ENCODE measurements at places on chromosomes 6 and 20.
A peak's percentile ranks its signal among the peaks of the same experiment; 100 is the strongest.

DNA sequence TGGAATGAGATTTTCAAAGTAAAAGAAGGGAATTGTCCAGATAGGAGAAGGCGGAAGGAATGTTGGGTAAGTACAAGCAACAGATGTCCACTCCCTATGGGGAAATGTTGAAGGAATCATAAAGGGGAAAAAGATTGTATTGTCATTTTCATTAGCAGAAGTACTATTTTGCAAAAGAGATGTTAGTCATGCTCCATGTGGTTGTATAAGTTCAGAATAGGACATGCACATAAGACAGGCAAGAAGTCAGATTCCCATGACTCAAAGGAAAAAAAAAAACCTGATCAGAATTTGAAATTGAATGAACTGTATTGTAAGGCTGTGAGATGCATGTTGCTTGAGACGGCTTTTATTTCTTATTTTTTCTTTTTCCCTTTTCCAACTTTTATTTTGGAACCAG is 36.8 kb downstream of the GRM1 start:
- no peak for DNase-seq

- DNase-seq, result peak; percentile 8
These were observed 8.7 kb upstream of the NPBWR2 start for GRCh38 chr20:64116016-64116415.

- DNase-seq, result no peak
These were observed 689.6 kb downstream of the DHX35 start for GRCh38 chr20:39651645-39652325.

- DNase-seq, result no peak
These were observed 72.8 kb downstream of the MDGA1 start for GRCh38 chr6:37624606-37625574.

DNA sequence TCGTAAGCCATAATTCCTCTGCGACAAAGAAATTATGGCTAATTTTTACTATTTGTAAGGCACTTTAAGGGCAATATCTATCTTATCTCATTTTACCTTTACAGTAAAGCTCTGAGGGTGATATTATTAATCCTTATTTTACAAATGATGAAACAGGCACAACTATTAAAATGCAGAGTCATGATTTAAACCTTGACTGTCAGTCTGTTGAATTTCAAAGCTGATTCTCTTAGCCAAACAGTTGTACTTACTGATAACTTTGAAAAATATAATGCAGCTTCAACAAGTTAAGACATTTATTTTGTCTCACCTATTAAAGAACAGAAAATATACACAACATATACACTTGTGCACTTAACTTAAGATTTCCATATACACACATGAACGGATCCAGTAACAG is 88.2 kb downstream of the SMPDL3A start:
- no peak for DNase-seq

GRCh38 chr6:150068720-150069648 is at the start of gene ULBP3:
Gene ULBP3, minus strand, starts transcription at chr6:150069121. Its CDS starts 55 bp downstream, at chr6:150069066.
- DNase-seq, result peak; percentile 57

DNA sequence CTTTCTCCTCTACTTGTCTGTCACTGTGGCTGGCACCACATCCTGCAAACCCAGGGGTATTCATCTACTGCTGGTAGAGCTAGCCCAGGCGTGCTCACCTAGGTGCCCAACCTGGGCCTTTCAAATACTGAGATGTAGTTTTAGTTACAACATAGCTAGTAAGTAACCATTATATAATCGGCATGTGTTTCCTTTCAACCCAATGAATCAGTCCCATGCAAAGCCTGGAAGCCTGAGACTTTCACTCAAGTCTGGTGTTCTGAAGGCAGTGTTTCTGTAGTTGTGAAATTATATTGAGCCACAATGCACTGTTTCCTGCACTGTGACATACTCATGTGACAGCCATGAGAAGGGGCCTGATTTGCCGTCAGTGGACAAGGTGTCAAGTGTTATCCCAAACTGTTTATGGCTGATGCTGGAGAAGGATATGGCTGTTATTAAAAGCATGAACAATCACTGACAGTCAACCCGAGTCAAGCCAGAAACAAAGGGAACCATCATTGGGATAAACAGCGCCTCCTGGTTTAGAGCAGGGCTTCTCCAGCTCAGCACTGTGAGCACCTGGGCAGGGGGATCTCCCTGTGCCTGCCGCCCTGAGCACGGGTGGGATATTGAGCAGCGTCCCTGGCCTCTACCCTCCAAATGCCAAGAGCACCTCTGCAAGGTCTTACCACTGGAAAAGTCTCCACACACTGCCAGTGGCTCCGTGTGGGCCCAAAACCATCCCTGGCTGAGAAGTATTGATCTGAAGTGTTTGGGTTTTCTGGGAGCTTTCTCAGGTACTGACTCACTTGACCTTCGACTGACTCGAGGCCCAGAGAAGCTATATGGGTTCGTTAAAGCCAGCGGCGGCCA is 1.6 kb downstream of the PSMA7 start:
- DNase-seq, result no peak

DNA sequence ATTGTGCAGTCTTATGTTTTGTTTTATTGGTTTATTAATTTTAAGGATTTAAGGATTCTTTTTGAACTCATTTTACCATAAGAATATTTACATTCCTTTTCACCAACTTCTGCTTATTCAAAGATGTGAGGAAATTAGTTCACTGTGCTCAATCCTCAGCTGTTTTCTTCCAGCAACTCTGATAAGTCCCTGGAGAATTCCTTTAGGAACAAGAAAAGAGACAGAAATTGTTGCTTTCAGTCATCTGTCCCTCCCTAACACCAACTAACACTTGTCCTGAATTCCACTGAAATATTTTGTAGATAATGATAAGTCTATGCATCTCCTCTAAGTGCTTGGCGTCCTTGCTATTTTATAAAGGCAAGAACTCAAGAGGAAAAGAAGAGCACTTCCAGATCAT is 334.8 kb upstream of the MARCKS start:
- DNase-seq, result no peak

DNA sequence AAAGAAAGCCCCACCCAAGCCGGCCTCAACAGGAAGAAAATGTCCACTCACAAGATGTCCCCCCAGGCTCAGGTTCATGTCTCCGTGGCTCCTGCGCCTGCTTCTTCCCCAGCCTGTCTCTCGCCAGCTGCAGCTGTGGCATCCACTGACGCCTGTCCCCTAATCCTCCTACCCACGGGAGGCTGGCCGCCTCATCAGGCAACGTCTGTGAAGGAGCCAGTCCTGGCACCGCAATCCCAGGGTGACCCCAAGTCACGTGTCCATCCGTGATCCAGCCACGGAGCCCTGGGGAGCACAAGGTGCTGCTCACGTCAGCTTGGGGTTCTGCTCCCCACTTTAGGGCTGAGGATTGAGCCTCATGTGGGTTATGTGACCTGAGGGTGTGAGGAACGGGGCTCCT is 640.3 kb downstream of the CDH26 start:
- DNase-seq, result no peak

DNA sequence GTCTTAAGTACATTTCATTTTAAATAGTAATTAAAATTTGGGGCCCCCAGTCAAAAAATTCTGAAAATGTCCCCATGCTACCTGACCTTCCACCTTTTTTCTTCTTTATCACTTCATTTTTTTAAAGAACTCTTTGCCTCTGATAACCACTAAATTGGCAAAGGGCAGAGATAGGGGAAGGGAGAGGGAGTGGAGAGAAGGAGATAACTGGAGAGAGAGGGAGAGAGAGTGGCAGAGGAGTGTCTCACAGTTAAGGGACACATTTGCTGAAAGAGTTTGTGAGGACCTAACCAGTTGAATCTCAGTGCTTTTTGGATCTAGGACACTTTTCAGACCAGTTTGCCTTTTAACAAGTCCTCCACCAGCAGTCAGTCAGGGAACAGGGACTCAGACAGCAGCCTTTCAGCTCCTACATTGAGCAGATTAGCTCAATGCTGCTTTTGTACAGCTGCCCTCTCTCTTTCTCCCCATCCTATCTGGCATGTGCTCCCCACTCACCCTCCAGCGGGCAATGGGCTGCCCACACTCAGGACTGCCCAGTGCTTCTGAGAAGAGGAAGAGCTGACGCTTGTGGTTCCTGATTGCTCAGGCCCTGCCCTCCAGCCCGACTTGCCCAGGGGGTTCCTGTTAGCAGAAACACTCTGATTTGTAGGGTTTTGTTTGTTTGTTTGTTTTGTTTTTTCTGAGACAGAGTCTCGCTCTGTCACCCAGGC is 14.4 kb downstream of the ARMC2 start:
- no peak for DNase-seq

All from activated T-helper 2 cell treated with anti-CD3 and anti-CD28 coated beads, Interferon-gamma antibody, Interleukin-2, Interleukin-4, amounts not matched to agents 10 μg/mL and 5 μg/mL and 100 μg/mL, durations not matched to agents 14 hours and 24 hours and 36 hours (primary cell).